ENCODE measurements at places on chromosomes 1 and 21. TPM values are rescaled to one million over a fixed set of nuclear protein-coding genes. Genes with fewer than 3 reads are reported as not detected.

VWA5B1 gene
- 0.15 TPM for total RNA-seq

CACNA1E gene
- not detected for total RNA-seq

DNA sequence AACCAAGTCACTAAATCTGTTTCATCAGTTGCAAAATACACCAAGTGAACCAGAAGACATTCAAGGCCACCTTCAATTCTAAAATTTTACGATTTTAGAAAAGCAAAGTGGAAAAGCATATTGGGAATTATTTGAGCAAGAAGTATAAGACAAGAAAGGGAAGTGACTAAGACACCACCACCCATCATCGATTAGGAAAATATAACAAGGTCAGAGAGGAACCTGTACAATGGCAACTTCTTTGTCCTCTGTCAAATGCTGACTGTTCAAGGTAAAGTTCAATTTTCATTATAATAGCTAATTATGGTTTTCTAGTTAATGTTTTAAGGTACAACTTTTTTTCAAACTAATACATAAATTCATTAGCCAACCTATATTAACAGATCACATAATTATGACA lies 10.8 kb downstream of the FRRS1 start:
- no peak overlapping the region for H3K4me3 ChIP-seq
- H3K4me1 ChIP-seq: peaks cover 6% of the 10 kb centered on the region
- H3K27ac ChIP-seq: no peak overlapping the region
- no peaks in the 10 kb centered on the region for H3K27me3 ChIP-seq
- no peaks in the 10 kb centered on the region for H3K36me3 ChIP-seq

- peaks cover 3% of the 10 kb centered on the region for H3K36me3 ChIP-seq
- no peak overlapping the region for H3K27ac ChIP-seq
- peaks cover 39% of the 10 kb centered on the region for H3K27me3 ChIP-seq
- peaks cover 17% of the 10 kb centered on the region for H3K4me1 ChIP-seq
These were observed 4.5 kb downstream of the CNR2 start for GRCh38 chr1:23908453-23909341.

- H3K27me3 ChIP-seq: no peaks in the 10 kb centered on the region
- H3K4me1 ChIP-seq: no peaks in the 10 kb centered on the region
- H3K4me3 ChIP-seq: no peak overlapping the region
- no peak for DNase-seq
These were observed 607.7 kb downstream of the KIF26B start for GRCh38 chr1:245762396-245762910.

DNA sequence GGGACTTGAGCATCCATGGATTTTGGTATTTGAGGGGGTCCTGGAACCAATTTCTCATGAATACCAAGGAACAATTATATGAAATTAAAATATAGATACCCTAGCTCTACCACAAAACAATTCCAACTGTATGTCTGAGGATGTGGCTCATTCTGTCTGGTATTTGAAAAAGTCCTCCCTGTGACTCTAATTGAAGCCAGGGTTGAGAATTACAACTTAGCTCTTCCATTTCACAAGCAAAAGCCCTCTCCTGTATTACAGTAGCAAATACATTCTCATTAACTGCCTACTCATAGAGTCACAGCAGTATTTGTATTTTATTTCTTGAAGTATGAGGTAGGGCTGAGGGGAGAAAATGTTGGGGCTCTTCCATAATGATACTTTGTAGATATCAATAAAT lies 187.8 kb upstream of the OLFM3 start:
- no peaks in the 10 kb centered on the region for H3K36me3 ChIP-seq
- no peaks in the 10 kb centered on the region for H3K27me3 ChIP-seq
- no peak overlapping the region for H3K27ac ChIP-seq
- no peaks in the 10 kb centered on the region for H3K4me1 ChIP-seq
- DNase-seq: no peak

Data from T-helper 17 cell (primary cell).